Hepatocyte (in vitro differentiated cells): ENCODE measurements at places on chromosomes 3 and 15. TPM values are rescaled to one million over a fixed set of nuclear protein-coding genes. Genes with fewer than 3 reads are reported as not detected.
A peak's percentile ranks its signal among the peaks of the same experiment; 100 is the strongest.

Gene GOLGA8G
- polyA plus RNA-seq: not detected in 2 replicates

Gene TRA2B
- polyA plus RNA-seq: 93.6 and 113 TPM in 2 replicates

Gene CFAP92
- polyA plus RNA-seq: 0.35 and 1.0 TPM in 2 replicates

Gene SLC22A14
- polyA plus RNA-seq: 0.64 TPM in 1 of 2 replicates, not detected in the other

DNA sequence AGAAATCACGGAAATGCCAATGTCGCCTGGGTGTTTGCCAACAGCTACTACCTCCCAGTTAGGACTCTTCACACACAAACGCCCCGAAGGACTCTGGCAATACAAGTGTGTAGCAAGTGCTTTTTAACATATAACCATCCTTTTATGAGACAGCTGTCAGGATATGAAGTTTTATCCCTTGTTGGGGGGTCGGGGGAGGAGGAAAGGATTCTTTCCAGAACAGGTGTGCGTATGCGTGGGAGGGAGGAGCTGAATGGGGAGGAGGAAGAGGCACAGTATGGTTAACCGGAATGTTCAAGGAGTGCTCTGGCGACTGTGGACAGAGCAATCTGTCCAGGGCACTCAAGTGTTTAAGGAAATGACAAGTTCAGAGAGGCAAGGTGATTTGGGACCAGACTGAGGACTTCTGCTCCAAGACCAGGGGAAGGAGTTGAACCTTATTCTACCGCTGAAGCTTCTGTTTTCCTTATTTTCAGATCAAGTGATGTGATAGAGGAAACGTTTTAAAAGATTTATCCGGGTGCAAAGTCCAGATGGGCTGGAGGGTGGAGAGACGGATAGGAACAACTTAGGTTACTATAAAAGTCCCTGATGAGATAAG is 1.3 kb downstream of the TSPAN3 start:
- H3K27ac ChIP-seq: peak overlapping the region; percentile 97
- H3K36me3 ChIP-seq: no peaks in the 10 kb centered on the region
- peak; percentile 62 for DNase-seq
- H3K4me3 ChIP-seq: peak overlapping the region; percentile 87

- no peaks in the 10 kb centered on the region for H3K27me3 ChIP-seq
- no peaks in the 10 kb centered on the region for H3K36me3 ChIP-seq
- H3K27ac ChIP-seq: no peak overlapping the region
Observed at GRCh38 chr3:53485675-53486403, 8.6 kb upstream of the CACNA1D start.

Gene HYAL3
- 5.6 and 7.0 TPM in 2 replicates for polyA plus RNA-seq

Gene NR2E3
- 0.36 and 0.40 TPM in 2 replicates for polyA plus RNA-seq

Gene CD200R1
- 0.45 TPM in 1 of 2 replicates, not detected in the other for polyA plus RNA-seq

- no peaks in the 10 kb centered on the region for H3K4me1 ChIP-seq
- no peaks in the 10 kb centered on the region for H3K36me3 ChIP-seq
- no peak overlapping the region for H3K27ac ChIP-seq
Observed at GRCh38 chr15:57827021-57827420, 120.5 kb downstream of the POLR2M start.

- no peak for DNase-seq
- no peak overlapping the region for H3K27ac ChIP-seq
- no peaks in the 10 kb centered on the region for H3K36me3 ChIP-seq
- no peaks in the 10 kb centered on the region for H3K27me3 ChIP-seq
- H3K4me1 ChIP-seq: no peaks in the 10 kb centered on the region
Observed at GRCh38 chr3:55091381-55092225, 163.7 kb upstream of the LRTM1 start.

DNA sequence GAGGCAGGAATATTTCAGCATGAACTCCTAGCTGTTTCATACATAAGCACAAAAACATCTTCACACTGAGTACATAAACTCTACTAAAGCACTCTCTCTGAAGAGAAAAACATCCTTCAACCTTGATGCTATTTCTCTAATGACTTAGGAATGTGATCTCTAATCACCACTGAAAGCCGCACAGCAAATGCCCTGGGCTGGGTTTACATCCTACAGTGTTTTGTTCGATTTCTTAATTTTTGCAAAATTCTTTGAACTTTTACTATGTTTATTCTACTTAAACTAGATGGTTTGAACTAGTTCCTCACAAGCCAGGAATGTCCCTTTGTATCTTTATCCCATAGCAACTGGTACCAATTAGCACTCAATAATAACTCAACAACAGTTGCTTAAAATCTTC is 130.9 kb upstream of the ABI3BP start:
- no peaks in the 10 kb centered on the region for H3K27me3 ChIP-seq
- no peak for DNase-seq

- no peak for DNase-seq
- H3K27me3 ChIP-seq: no peaks in the 10 kb centered on the region
- H3K36me3 ChIP-seq: no peaks in the 10 kb centered on the region
- no peak overlapping the region for H3K27ac ChIP-seq
- no peak overlapping the region for H3K4me3 ChIP-seq
Observed at GRCh38 chr3:10223676-10224639, 24.3 kb upstream of the TATDN2 start.

DNA sequence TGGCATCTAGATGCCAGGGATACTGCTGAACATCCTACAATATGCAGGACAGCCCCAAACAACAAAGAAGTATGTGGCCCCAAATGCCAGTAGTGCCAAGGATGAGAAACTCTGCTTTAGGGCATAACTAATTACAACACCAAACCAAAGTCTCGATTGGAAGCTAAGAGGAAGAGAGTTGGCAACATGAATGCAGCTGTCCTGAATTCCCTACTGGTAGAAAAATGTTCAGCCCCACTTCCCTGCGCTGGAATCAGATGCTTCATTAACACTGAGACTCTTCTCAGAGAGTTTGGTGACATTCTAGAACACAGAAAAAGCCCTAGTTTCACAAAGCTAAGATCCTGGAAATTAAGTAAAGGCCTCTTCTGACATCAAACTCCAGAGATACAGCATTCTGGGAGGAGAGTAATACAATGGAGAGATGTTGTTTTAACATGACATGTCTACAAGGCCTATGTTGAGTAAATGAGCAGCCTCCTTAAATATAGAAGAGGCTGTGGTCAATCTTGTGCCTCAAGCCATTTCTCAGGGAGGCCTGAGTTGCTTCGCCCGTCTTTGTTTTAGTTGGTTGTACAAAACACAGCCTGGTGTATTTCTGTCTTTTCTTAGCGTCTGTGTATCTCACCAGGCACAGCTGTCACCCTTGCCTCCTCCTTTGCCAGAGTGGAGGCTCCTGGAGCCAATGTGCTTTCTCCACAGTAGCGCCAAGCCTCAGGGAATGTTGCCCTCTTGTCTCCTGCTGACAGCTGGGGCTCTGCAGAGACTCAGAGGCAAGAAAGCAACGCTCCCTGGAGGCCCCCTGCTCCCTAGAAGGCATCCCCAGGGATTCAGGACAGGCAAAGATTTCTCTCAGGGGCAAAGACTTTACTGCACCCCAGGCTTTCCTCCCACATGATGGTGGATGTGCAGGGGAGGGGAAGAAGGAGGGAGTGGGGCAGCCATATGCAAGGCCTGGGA is 25.1 kb upstream of the CTNNB1 start:
- H3K27ac ChIP-seq: no peak overlapping the region
- H3K4me3 ChIP-seq: no peak overlapping the region
- DNase-seq: no peak
- H3K36me3 ChIP-seq: no peaks in the 10 kb centered on the region
- H3K4me1 ChIP-seq: peaks cover 14% of the 10 kb centered on the region

DNA sequence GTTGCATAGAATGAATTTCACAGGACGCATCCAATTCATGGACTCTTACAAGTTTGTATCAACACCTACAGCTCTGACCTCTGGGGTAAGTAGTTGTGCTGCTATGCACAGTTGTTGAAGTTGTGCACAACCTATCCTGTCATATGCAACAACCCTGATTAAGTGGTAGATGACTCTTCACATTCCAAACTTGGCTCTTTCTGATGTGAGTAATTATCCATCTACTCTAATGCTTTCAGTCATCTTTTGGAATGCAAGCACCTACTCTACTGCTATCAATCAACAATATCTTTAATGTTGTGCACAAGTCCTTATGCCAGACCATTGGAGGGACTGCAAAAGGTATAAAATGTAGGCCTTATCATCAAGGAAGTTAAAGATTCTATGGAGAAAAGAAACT is 921.4 kb downstream of the MCTP2 start:
- no peaks in the 10 kb centered on the region for H3K27me3 ChIP-seq
- no peak for DNase-seq

DNA sequence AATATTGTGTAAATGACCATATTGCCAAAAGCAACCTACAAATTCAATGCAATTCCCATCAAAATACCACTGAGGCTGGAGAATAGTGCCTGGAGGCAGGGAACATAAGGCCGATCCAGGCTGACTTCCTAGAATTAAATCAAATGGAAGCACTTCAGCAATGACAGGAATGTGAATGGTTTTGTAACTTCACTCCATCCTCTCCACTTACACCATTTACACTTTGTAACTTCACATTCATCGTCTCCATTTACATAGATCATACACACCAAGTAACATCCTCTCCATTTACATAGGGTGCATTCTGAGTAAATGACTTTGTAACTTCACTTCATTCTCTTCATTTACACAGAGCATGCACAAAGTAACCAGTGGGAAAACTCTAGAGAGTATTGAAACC is 11.6 kb downstream of the STRIT1 start:
- H3K36me3 ChIP-seq: no peaks in the 10 kb centered on the region

GRCh38 chr3:35484929-35485530 is 154.3 kb upstream of the ARPP21 start:
- DNase-seq: no peak
- no peak overlapping the region for H3K4me3 ChIP-seq
- H3K36me3 ChIP-seq: no peaks in the 10 kb centered on the region
- peaks cover 3% of the 10 kb centered on the region for H3K4me1 ChIP-seq

Gene UTS2B
- polyA plus RNA-seq: 0.19 and 0.29 TPM in 2 replicates

- no peaks in the 10 kb centered on the region for H3K4me1 ChIP-seq
- H3K36me3 ChIP-seq: no peaks in the 10 kb centered on the region
- H3K27ac ChIP-seq: no peak overlapping the region
- peak; percentile 23 for DNase-seq
- no peaks in the 10 kb centered on the region for H3K27me3 ChIP-seq
- no peak overlapping the region for H3K4me3 ChIP-seq
Observed at GRCh38 chr3:119810018-119810435, 28.1 kb downstream of the NR1I2 start.

DNA sequence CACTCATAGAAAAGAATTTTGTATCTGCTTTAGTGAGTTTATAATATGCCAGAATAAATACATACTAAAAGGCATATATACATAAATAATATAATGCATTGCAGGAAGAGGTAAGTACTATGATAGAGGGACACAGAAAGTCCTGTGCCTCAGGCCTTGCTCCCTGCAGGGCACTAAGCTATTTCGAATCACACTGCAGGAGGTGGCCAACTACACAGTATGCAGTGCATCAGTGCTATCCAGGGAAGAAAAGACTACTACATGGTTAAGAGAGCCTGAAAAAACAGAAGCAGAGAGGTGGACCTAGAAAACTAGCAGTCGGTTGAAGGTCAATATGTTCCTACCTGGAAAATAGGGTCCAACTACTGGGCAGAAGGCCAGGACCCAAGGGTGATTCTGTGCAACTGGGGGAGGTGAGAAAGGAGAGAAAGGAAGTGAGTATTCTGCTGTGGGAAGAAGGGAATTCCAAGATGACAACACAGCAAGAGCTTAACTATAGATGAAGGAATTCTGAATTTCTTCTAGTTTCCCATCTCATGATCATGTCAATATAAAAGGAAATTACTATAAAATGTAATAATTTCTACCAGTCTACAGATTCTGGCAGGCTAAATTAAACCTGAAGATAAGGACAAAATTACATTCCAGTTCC is 218.0 kb downstream of the ZBTB20 start:
- DNase-seq: no peak
- H3K27me3 ChIP-seq: no peaks in the 10 kb centered on the region
- H3K27ac ChIP-seq: no peak overlapping the region
- H3K36me3 ChIP-seq: no peaks in the 10 kb centered on the region

Gene DAZL
- not detected in 2 replicates for polyA plus RNA-seq

- no peak overlapping the region for H3K27ac ChIP-seq
- DNase-seq: no peak
- no peak overlapping the region for H3K4me3 ChIP-seq
- no peaks in the 10 kb centered on the region for H3K27me3 ChIP-seq
Observed at GRCh38 chr15:56034514-56034913, 41.1 kb upstream of the NEDD4 start.

DNA sequence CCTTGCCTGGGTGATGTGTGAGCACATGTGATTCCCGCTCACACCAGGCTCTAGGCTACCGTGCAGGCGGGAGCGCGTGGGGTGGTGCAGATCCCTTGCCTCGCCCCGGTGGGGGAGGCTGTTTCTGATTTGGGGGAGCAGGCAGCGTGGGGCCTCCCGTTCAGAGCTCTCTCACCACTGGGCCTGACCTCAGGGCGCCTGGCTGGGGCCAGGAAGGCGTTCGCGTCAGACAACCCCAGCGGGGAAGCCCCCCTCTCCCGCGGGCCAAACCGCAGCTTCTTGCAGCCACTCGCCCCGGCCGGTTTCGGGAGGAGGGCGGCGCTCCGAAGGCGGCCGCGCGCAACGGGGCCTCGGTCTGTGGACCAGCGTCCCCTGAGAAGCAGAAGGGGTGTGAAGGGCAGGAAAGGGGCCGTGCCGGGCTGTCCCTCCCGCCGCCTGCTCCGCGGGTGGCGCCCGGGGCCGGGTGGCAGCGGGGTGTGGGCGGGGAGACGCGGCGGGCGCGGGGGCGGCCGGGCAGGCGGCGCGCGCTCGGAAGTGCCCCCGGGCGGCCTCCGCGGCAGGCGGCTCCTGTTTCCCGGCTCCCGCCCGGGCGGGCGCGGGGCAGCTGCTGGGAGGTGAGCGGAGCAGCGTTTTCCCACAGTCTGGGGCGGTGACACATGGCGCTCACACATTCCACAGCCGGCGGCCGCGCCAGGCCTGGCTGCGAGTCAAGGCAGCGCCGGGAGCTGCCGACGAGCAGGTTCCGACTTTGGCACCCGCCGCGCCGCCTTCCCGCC is 65.1 kb upstream of the HES1 start:
- DNase-seq: peak; percentile 91
- H3K36me3 ChIP-seq: no peaks in the 10 kb centered on the region
- H3K27me3 ChIP-seq: no peaks in the 10 kb centered on the region
- peak overlapping the region; percentile 77 for H3K27ac ChIP-seq
- H3K4me1 ChIP-seq: peaks cover 36% of the 10 kb centered on the region

- no peaks in the 10 kb centered on the region for H3K36me3 ChIP-seq
- no peaks in the 10 kb centered on the region for H3K4me1 ChIP-seq
- H3K4me3 ChIP-seq: no peak overlapping the region
- no peaks in the 10 kb centered on the region for H3K27me3 ChIP-seq
Observed at GRCh38 chr3:30162579-30162978, 443.8 kb upstream of the TGFBR2 start.
